ENCODE measurements at places on chromosomes 5 and 9. TPM values are rescaled to one million over a fixed set of nuclear protein-coding genes. Genes with fewer than 3 reads are reported as not detected.
A peak's percentile ranks its signal among the peaks of the same experiment; 100 is the strongest.

DNA sequence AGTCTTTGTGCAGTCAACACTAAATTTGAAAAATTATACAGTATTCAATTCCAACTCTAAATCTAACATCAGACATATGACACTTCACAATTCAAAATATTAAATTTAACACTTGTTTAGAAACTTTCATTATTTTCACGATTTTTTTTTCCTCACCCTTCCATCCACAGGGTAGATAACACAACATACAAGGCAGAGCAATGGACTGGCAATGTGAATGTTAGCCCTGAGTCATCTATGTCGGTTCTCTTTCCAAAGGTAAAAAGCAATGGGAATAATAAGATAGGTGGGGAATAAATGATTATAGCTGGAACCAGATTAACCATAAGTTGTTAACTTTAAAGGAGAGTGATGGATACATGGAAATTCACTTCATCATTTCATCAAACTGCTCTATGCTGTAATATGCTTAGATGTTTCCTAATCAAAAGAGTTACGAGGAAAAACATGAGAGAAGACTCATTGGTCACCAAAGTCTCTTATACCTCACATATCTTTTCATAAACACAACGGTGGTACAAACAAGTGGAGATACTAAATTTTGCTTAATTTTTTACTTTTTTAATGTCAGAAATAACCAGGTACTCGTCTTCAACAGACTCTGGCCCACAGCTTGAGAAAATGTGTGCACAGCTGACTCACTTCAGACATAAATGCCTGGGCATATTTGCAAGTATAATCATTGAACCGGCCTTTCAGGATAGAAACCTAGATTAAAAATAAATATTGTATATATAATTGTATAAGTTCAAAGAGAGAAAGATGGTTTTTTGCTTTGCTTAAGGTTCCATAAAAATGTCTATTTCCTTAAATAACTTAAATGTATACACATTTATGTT is 23.0 kb downstream of the RFX3 start:
- no peaks in the 10 kb centered on the region for H3K36me3 ChIP-seq
- peaks cover 16% of the 10 kb centered on the region for H3K4me1 ChIP-seq
- H3K4me3 ChIP-seq: no peak overlapping the region
- no peak overlapping the region for H3K27ac ChIP-seq

GRCh38 chr5:86838083-86838482 is 220.3 kb downstream of the COX7C start:
- no peak for DNase-seq
- no peaks in the 10 kb centered on the region for H3K36me3 ChIP-seq
- H3K27ac ChIP-seq: no peak overlapping the region

DNA sequence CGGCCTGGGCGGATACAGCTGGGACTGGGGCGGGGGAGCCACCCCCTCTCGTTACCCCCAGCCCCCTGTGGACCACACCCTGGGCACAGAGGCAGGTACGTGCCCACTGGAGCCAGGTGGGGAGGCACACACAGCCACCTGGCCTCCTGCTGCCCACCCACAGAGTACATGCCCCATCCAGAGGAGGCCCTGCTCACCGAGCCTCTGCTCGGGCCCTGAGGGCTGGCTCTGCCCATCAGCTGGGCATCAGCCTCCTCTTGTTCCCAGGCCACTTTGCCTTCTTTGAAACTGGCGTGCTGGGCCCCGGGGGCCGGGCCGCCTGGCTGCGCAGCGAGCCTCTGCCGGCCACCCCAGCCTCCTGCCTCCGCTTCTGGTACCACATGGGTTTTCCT is 6.3 kb downstream of the MAMDC4 start:
- no peak overlapping the region for H3K4me3 ChIP-seq
- H3K4me1 ChIP-seq: peaks cover 60% of the 10 kb centered on the region
- H3K27ac ChIP-seq: no peak overlapping the region

- no peak overlapping the region for H3K27ac ChIP-seq
- DNase-seq: peak; percentile 30
- H3K4me3 ChIP-seq: no peak overlapping the region
- no peaks in the 10 kb centered on the region for H3K36me3 ChIP-seq
Measured at GRCh38 chr9:138058181-138058580, 180.6 kb downstream of the CACNA1B start.

- no peaks in the 10 kb centered on the region for H3K36me3 ChIP-seq
- no peak overlapping the region for H3K27ac ChIP-seq
- no peak overlapping the region for H3K4me3 ChIP-seq
- no peak for DNase-seq
- no peaks in the 10 kb centered on the region for H3K4me1 ChIP-seq
Measured at GRCh38 chr5:147751156-147751830, 31.2 kb downstream of the JAKMIP2 start.

DNA sequence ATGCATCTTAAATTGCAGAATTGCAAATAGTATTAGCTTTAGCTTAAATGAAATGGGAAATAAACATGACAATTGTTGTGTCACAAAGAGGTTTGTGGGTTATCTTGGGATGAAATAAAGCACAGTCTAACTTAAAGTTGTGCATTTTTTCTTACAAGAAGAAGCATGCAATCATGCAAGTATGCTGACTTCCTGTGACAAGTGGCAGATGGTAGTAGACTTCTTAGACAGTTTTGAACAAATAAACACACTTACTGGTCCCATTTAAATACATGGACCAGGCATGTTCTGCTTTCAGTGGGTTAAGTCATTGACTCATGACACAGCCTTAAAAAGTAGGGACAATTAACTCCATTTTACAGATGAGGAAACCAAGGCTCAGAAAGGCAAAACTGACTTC is 15.9 kb upstream of the C5orf63 start:
- no peak overlapping the region for H3K4me3 ChIP-seq
- DNase-seq: no peak
- H3K36me3 ChIP-seq: no peaks in the 10 kb centered on the region
- H3K27ac ChIP-seq: no peak overlapping the region

DNA sequence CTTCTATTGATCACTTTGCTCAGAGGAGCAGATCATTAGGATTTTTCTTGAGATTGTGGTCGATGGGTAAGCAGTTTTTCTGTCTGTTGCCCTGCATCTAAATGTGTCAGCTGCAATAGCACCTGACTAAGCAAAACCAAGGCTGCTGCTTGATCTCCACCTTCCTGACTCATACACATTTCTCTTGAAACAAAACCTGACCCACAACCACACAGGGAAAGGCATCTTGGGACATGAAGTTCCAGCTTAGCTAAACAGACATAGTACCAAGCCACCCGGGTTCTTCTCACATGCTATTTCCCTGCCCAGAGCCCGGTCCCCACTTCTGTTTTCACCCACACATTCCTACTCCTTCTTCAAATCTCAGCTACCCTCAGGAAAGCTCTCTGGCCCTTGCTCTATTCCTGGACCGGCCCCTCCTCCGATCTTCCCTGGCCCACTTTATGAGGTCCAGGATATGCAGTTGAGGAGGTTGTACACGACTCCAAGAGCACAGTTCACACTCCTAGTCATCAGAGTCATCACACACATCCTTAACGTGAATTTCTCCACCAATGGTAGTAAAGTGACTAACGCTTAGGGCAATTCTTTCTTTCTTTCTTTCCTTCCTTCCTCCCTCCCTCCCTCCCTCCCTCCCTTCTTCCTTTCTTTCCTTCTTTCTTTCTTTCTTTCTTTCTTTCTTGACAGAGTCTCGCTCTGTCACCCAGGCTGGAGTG is 16.0 kb upstream of the ZBTB43 start:
- H3K27ac ChIP-seq: no peak overlapping the region
- DNase-seq: no peak
- H3K27me3 ChIP-seq: no peaks in the 10 kb centered on the region

DNA sequence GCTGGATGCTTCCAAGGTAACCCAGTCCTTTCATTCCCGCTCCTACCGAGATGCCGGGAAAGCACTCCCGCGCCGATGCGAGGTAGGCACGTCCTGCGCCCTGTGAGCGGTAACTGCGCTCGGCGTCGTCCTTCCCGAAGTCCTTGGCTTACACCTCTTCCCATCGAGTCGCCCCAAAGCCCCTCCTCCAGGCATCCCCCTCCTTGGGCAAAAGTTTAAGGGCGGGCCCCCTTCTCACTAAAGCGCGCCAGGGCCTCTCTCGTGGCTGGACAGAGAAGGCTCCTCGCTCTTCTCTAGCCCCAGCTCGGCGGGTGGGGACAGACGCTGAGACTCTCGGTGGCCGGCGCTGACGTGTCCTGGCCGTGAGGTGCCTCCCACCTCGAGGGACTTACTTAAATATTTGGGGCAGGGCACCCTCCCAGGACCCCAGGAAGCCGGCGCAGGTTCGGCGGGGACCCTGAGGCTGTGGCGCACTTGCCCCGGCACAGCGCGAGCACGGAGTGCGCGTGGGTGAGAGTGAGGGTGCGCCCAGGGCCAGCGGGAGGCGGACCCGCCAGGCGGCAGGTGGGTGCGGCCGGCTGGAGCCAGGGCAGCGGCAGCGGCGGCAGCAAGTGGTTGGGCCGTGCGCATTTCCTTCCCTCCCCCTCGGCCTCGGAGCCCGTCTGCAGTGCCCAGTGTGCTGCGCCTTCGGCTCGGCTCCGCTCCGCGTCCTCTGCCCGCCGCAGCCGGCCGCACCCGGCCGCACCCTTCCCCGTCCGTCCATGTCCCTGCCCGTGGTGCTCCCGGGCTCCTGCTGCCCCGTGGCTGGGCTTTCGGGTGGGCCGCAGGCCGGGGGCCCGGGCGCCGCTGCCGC is at the start of gene ENTREP1:
ENTREP1 (plus strand) TSS at position 667 of the 853 bp plus-strand sequence; CDS start at position 762, 95 bp downstream.
- peak within 1 kb of the TSS; percentile 43 for H3K4me3 ChIP-seq
- H3K27me3 ChIP-seq: peaks cover 20% of the 10 kb centered on the region
- peak; percentile 84 for DNase-seq
- H3K36me3 ChIP-seq: no peaks in the 10 kb centered on the region

- no peak for DNase-seq
- H3K27ac ChIP-seq: no peak overlapping the region
- no peak overlapping the region for H3K4me3 ChIP-seq
- peaks cover 32% of the 10 kb centered on the region for H3K4me1 ChIP-seq
- H3K27me3 ChIP-seq: no peaks in the 10 kb centered on the region
Measured at GRCh38 chr5:116359592-116359991, 215.0 kb downstream of the SEMA6A start.

- H3K4me3 ChIP-seq: no peak overlapping the region
- H3K36me3 ChIP-seq: no peaks in the 10 kb centered on the region
- H3K27me3 ChIP-seq: no peaks in the 10 kb centered on the region
- H3K4me1 ChIP-seq: no peaks in the 10 kb centered on the region
- no peak for DNase-seq
- no peak overlapping the region for H3K27ac ChIP-seq
Measured at GRCh38 chr5:74310386-74310785, 330.1 kb downstream of the ENC1 start.

DNA sequence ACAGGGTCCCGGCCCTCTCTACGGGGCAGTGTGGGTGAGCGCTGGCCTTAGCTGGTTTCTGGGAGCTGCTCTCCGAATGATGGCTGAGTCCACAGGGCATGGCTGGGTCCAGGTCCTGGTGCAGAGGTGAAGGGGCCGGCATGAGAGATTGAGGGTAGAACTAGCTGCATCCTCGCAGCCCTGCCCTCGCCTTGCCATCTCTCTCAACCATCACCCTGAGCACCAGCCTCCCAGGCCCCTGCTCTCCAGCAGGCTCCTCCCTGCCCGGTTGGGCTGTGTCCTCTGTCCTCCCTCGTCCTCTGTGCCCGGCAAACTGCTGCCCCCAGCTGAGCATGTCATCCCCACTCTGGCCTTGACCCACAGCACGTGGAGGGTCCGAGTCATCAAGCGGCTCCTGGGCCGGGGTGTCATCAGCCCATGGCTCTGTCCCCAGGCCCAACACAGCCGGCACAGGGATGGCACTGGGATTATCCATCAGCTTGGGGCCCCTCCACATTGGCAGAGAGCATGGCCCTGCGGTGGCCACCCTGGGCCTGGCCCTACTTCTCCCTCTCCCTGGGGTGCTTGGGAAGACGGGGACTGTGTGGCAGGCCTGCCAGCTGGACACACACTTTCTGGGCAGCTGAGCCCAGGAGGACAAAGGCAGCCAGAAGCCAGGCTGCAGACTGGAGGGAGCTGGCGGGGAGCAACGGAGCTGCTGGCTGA is 8.4 kb downstream of the FLT4 start:
- DNase-seq: no peak
- H3K36me3 ChIP-seq: no peaks in the 10 kb centered on the region
- H3K27ac ChIP-seq: no peak overlapping the region
- peaks cover 20% of the 10 kb centered on the region for H3K4me1 ChIP-seq
- no peak overlapping the region for H3K4me3 ChIP-seq

CTXN3 gene
- polyA plus RNA-seq: not detected

TLE1 gene
- polyA plus RNA-seq: 50.3 TPM

DMRT2 gene
- not detected for polyA plus RNA-seq

TEX48 gene
- not detected for polyA plus RNA-seq

PRLR gene
- 0.02 TPM for polyA plus RNA-seq

OTP gene
- not detected for polyA plus RNA-seq

BAAT gene
- polyA plus RNA-seq: 0.02 TPM

Measured in spleen (tissue), 13 donors.